ENCODE measurements at places on chromosomes 11 and 22. TPM values are rescaled to one million over a fixed set of nuclear protein-coding genes. Genes with fewer than 3 reads are reported as not detected.

The HTATIP2 gene
- polyA plus RNA-seq, result not detected

The ATP6V1E1 gene
- 224 TPM for polyA plus RNA-seq

The DEFB131B gene
- not detected for polyA plus RNA-seq

The ATG2A gene
- 10.7 TPM for polyA plus RNA-seq

The OR10G7 gene
- polyA plus RNA-seq, result not detected

The CCDC188 gene
- not detected for polyA plus RNA-seq

The MGAT3 gene
- 36.2 TPM for polyA plus RNA-seq

The MOV10L1 gene
- not detected for polyA plus RNA-seq

The TM7SF2 gene
- 99.5 TPM for polyA plus RNA-seq

The ASRGL1 gene
- 141 TPM for polyA plus RNA-seq

The C11orf58 gene
- polyA plus RNA-seq, result 226 TPM

The OR8U1 gene
- not detected for polyA plus RNA-seq

The TRIM51 gene
- polyA plus RNA-seq, result not detected

The MYO18B gene
- 0.34 TPM for polyA plus RNA-seq

The FADD gene
- 23.1 TPM for polyA plus RNA-seq

The CARNS1 gene
- not detected for polyA plus RNA-seq

The TSGA10IP gene
- 0.53 TPM for polyA plus RNA-seq

The C11orf87 gene
- 8.6 TPM for polyA plus RNA-seq

The ELP4 gene
- polyA plus RNA-seq, result 21.6 TPM

The MPZL2 gene
- not detected for polyA plus RNA-seq

The PIH1D2 gene
- 12.2 TPM for polyA plus RNA-seq
